Right hindlimb (tissue), 1 donor: ENCODE measurements at places on chromosomes 5 and 9.

GRCh38 chr9:126965541-126966428, 51.2 kb downstream of the RALGPS1 start:
- DNase-seq = peak; percentile 41

DNA sequence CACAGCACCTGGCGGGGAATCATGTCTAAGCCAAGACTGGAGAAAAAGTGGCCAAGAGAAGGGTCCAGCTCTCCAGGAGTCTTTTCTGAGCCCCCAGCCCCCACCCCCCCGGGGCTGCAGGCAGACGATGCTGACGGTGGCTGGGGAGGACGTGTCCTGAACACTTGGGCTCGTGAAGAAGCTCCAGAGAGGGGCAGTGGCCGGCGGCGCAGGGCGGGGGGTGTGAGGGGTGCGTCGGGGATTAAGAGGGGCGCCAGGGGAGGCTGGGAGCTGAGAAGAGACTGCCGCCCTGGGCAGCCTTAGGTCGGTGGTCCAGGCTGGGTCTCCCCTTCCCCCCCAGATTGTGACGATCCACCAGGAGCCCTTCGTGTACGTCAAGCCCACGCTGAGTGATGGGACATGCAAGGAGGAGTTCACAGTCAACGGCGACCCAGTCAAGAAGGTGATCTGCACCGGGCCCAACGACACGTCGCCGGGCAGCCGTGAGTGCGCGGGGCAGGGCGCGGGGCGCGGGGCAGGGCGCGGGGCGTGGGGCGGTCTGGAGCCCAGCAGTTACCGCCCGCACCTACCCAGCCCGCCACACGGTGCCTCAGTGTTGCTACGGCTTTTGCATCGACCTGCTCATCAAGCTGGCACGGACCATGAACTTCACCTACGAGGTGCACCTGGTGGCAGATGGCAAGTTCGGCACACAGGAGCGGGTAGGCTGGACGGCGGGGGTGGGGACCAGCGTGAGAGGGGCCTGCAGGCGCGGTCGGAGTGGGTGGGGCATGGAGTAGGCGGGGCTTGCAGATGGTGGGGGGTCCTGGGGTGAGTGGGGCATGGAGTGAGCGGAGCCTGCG, 8.9 kb downstream of the LRRC26 start:
- DNase-seq = no peak

DNA sequence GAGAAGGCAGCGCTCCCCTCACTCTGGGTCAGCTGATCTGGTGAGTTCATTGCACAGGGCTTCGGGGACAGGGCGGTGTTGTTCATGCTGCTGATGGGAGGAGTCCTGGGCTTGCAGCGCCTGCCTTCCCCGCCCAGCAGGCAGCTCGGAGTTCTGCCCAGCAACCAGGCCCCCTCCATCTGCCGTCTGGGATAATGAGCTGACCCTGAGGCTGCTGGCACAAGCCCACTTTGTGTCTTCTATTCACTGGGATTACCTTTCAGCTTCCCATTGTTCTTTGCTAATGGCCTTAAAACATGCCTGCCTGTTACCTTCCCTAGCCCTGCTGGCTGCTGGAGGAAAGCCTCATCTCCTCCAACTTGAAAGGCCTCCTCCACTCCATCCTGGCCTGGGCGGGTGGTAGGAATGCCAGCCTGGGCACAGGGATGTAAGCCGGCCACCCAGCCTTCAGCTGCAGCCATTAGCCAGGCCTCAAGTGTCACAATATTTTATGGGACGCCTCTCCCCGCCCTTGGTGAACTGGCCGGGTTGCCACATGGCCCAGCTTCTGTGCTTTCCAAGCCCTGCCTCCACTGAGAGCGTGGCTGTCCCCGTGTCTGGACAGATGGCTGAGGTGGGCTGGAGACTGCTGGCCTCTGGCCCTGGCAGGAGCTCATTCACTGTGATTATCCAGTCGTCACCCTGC, 70.4 kb downstream of the GADD45G start:
- DNase-seq = peak; percentile 74

DNA sequence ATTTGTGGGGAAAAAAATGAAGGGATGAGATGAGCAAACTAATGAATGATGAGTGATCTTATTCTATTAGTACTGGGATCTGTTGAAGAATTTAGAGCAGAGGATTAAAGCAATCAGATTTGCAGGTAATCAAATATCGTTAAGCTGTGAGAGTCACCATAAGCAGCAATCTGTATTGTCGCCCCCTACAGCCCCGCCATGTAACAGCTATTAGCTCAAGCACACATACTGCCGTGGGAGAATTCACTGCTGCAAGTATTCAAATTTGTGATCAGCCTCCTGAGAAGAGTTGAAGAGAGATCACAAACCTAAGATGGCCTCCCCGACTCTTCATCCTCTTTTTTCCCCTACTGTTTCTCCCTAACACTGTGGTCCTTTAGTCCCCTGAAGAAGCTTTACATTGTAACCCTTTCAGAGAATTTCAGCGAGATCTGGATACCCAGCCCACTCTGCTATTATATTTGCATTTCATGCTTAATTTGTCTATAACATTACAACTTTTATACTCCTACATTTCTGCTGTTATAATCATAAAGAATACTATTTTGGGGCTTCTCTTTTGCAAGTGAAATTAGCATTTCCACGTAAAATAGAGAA, 28.5 kb upstream of the PHF24 start:
- DNase-seq = no peak

- no peak for DNase-seq
Observed at GRCh38 chr5:55451976-55452375, 82.8 kb downstream of the PLPP1 start.

GRCh38 chr9:96502539-96503373, 52.8 kb downstream of the HABP4 start:
- no peak for DNase-seq

GRCh38 chr5:32225445-32225844, 51.3 kb upstream of the GOLPH3 start:
- no peak for DNase-seq

GRCh38 chr5:155258161-155258560, 244.6 kb downstream of the KIF4B start:
- DNase-seq = peak; percentile 55

DNA sequence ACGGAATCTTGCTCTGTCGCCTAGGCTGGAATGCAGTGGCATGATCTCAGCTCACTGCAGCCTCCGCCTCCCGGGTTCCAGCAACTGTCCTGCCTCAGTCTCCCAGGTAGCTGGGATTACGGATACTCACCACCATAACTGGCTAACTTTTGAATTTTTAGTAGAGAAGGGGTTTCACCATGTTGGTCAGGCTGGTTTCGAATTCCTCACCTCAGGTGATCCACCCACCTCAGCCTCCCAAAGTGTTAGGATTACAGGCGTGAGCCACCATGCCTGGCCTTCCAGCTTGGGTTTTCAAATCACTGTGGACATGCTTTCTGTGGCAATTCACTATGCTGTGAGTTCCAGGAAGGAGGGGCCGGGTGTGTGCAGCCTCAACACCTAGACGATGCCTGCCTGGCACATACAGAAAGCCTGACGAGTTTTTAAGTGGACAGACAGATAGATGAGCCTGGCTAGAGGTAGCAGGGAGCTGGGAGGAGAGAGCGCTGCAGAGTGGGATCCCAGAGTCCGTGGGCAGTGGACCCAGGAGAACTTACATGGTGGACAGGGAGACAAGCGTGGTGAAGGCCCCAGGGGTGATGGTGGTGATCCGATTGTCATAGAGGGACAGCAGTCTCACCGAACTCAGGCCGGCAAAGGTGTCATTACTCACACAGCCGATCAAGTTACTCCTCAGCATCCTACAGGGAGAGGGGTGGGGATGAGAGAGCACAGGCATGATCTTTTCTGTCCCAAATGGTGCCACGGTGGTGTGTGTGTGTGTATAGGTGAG, 173.4 kb upstream of the PANK3 start:
- no peak for DNase-seq

DNA sequence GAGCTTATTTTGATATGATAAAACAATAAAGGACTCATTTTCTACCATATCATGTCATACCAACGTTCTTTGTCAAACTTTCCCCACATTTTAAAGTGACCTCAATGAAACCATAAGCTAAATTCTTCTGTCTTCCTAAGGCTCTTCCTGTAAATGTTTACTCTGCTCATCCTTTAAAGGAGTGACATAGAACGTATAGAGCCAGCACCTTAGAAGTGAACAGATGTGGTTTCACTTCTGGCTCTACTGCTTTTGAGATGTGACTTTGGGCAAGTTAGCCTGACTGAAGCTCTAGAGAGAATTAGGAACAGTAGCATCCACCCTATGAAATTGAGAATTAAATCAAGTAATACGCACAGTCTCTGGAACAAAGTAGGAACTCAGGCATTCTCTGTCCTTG, 24.1 kb downstream of the SAR1B start:
- no peak for DNase-seq

GRCh38 chr5:81626524-81626923, 124.4 kb downstream of the SSBP2 start:
- peak; percentile 26 for DNase-seq

DNA sequence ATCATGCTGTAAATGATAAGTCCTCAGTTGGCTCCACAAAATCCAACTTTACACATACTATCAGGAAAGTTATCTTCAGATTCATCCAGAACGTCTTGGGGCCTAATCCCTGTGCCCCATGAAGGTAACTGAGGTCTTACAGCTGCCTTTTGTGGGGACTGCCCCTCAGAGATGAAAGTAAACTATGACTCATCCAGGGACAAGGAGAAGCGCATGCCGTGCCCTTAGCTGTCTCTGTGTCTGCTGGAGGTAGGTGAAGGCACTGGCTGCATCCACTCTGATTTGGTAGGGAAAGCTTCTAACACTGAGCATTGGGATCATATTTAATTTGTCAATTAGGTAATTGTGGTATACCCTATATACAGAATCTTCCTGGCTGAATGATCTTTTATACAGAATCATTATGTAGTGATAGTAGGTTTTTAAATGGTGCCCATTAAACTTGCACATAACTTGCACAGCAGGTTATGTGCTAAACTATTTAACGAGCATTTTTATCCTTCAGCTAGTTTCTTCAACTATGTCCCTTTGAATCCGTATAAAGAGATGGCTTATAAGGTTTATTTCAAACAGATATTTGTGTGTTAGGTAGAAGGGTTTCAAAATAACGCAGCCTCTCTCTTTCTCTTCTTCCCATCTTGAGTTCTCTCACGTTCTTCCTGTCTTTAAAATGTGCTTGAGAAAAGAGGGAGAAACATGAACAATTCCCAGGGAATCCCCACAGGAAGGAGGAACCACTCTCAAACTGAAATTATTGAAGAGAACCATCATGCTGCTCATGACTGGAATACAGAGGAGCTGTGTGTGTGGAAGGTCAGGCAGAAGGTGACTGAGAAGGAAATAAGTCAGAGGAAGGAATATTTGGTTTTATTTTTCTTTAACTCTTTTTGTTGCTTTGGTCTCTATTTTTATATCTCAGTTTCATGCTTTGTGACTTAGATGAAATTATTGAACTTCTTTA, 250.9 kb downstream of the CD180 start:
- no peak for DNase-seq

GRCh38 chr5:34586117-34586885, 69.8 kb upstream of the RAI14 start:
- DNase-seq = no peak

- DNase-seq = no peak
Observed at GRCh38 chr5:1098986-1099597, 12.8 kb downstream of the SLC12A7 start.

DNA sequence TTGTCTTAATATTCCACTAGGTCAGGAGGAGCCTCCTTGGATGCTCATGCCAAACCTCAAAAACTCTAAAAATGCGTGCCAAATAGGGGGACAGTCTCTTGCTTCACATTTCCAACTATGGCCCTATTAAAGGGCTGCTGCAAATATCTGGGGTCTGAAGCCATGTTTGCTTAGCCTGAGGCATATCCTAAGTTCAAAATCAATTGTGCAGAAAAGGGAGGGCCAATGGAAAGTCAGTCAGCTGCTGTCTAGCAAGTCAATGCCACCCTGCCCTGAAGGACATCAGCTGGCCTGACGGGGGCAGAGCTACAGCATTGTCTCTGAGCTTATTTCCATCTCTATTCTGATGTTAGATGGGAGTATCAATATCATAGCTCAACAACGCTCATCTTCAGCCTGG, 93.6 kb downstream of the SH3TC2 start:
- DNase-seq = no peak

DNA sequence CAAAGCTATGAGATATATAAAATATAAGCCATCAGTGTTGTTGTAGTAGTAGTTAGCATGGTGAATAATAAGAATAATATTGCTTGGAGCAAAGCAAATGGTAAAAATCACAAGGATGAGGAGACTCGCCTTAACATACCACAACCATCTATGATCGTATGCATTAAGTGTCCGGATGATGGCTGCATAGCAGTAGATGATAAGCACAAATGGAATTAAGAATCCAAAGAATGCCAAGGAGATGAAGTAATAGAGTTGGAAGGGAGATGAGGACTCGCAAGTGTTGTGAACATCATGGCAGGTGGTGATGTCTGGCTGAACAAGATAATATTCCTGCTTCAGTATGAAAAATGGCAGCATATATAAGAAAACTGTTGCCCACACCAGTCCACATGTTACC, 5.5 kb downstream of the F2RL2 start:
- no peak for DNase-seq

- DNase-seq = no peak
Observed at GRCh38 chr5:74111764-74112163, 485.8 kb downstream of the ARHGEF28 start.

GRCh38 chr5:39214912-39215709, 4.3 kb downstream of the FYB1 start:
- DNase-seq = no peak

- DNase-seq = no peak
Observed at GRCh38 chr9:1460143-1460769, 410.1 kb downstream of the DMRT2 start.

DNA sequence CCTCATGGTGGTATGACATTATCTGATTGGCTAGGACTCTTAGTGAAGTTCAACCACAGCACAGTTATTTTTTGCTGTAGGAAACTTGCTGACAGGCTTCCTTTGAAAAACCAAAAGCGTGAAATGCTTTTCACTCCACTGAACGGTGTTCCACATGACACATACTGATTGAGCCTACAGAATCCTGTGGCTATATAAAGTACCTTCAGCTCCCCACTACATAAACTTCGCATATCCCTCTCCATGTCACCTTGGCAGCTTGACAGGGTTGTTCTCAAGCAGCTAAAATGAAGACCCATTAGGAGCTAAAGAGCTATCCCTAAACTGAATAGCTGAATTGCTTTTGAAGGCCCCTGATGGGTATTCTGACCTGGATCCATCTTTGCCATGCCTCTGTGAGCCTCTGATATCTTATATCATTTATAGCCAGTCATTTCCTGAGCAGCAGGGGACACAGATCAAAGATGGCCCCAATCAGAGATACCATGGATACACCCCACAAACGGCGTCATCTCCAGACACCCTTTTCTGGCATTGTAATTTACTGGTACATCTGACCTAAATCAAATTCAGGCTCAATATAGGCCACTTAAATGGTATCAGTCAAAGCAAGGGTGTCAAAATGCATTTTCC, 91.5 kb downstream of the APBA1 start:
- DNase-seq = no peak

GRCh38 chr5:169933127-169933526, 47.2 kb downstream of the INSYN2B start:
- DNase-seq = no peak

GRCh38 chr5:168114444-168115017, 176.9 kb upstream of the WWC1 start:
- DNase-seq = no peak

GRCh38 chr9:92607088-92607487, 62.8 kb downstream of the IPPK start:
- peak; percentile 61 for DNase-seq
